ENCODE measurements at places on chromosomes 16 and 17.

DNA sequence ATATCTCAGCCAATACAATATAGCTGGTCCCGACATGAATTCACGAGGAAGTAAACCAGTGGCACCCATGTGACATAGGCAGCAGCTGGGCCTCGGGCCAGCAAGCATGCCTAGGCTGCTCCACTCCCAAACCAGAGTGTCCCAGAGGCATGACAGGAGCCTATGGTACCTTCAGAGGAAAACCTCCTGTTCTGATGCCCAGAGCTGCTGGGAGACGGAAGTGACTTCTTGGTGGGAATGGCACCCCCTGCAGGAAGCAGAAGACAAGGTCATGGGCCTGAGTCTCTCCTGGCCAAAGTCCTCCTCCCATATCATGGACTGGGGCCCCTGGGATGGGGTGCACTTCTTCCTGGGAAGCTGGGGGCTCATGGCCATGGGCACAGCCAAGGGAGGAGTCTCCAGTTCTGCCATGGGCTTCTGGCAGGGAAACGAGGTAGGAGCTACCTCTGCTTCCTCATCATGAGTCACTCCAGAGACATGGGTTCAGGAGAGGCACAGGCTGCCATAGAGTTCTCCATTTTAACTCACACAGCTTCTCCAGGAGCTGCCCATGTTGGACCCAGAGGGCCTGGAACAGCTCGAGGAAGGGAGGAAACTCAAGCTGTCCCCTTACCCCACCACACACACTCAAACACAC, 13.4 kb downstream of the FBF1 start:
- no peak for DNase-seq

GRCh38 chr17:1460233-1460632, 4.2 kb upstream of the CRK start:
- DNase-seq, result no peak

GRCh38 chr16:81940781-81941560, 70.3 kb downstream of the SDR42E1 start:
- DNase-seq, result no peak

GRCh38 chr17:12671906-12672305, 6.2 kb downstream of the MYOCD start:
- DNase-seq, result no peak

DNA sequence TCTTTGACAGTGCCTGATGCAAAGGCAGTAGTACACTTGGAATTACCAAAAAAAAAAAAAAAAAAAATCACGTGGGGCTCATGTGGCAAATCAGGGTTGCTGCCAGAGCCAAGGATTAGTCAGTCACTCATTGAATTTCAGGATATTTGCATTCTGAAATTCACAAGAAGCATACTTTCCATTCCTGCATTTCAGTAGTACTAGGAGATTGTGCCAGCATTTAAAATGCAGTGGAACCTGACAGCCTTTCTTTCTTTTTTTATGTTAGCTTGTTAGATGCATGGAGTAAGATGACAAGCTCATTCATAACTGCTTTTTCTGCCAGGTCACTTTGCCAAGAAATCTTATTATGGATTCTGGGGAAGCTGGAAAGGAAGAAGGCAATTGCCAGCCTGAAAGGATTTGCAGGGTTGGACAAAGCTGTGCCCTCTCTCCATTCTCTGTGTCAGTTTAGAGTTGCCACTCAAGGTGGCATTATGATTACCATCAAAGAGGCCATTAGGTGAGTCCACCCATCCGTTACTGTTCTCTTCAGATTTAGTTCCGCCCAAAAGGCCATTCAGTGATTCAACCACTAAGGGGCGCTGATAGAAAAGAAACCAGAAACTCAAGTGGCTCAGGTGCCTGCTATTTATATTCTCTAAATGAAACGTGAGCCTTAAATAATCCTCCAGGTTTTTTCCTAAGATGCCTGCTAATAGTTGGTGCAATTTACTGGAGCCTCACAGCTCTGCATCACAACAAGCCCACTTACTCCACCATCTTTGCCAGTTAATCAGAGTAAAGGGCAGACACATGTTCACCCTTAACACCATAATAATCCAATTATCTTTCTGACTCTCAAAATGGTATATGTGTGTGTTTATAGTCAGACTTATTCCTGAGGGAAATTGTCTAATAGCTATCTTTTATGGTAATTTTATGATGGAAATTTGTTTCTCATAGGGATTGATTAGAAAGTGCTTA, 59.0 kb downstream of the TANGO6 start:
- no peak for DNase-seq

DNA sequence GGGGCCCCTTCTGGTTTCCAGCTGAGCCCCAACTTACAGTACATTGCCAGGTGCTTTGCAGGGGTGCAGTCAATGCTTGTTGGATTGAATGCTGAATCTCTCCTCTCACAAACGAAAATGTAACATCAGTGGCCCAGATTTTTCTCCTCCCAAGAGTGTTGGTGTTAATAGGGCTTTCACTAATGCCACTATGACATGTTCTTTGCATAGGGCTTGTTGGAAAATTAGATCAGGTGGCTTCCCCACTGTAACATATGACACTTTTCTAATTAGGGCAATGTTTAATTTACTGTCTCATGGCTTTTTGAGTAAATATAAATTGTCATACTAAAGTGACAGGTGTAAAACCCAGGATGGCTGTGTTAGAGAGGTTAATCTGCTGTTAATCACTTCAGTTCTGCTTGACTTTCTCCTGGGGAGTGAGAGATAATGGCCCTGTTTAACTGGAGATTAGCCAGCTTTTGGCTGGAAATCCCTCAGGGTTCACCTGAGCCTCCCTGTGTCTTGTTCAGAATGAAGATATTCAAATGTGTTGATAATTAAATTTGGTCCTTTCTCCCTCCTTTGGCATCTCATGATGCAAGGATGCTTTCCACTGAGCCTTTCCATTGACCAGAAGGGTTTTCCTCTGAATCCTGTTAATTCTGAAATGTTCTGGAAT, 502.3 kb downstream of the RBFOX1 start:
- no peak for DNase-seq

DNA sequence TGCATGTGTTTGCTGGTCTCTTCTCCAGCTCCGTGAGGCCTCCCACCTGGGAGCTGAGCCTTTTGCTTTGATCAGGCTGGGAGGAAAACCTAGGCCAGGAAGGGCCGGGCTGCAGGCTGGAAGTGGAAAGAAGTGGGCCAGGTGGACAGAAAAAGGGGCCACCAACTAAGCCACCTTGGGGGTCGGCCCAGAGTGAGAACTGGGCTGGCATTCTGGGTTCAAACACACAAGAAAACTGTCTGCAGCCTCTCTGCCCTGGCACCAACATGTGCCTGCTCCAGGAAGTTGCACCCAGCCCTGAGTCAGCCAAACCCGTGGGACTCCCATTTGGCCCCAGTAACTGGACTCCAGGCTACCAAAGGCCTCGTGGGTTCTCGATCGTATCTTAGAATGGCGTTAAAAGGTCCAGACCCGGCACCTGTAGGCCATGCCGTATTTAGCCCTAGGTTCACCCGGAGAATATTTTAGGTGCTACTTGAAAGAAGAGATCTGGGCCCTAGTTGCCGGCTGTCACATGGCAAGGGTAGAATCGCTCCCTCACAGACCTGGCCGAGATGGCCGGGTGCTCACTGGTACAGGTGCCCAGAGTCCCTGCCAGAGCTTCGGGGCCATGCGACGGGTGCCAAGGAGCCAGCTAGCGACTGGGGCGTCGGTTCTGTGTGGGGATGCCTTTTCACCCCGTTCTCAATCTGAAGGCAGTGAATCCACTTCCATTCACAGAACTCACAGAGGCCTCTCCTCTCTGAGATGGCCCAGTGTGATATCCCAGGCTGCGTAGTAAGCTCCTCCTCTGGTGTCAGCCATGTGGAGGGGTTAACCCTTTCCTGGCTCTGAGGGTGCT, 236.6 kb downstream of the MRTFB start:
- no peak for DNase-seq

DNA sequence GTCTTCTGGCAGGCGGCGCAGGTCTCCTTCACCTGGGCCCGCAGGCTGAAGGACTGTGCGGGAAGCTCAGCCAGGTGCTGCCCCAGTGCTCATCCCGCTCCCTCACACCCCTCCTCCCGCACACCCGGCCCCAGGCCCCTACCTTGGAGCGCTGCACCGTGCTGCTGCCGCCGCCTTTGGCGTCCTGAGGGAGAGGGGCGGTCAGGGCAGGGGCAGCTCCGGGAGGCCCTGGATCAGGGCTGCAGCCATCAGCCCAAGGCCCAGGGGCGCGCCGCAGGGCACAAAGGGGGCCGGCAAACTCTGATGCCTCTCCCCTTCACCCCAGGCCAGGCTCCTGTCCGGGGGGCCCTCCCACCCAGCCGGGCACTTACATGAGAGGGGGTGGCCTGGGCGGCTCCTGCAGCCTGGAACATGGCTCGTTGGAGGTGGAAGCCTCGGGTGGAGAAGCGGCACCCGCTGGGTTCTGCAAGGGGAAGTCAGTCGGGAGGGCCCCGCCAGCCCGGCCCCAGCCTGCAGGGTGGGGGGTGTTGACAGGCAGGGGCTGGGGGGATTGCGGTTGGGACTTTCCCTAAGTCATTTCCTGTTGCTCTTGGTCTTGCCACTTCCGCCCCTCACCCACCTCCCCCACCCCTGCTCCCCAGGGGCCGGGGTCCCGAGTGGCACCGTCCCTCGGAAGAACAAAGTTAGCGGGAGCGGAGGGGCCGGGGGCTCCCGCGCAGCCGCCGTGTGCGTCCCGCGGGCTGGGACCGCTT, 863 bp downstream of the LIMD2 start:
- peak; percentile 77 for DNase-seq

- DNase-seq, result no peak
Measured at GRCh38 chr16:3728424-3729160, 11.3 kb upstream of the TRAP1 start.

- no peak for DNase-seq
Measured at GRCh38 chr17:67223924-67224323, 21.1 kb downstream of the HELZ start.

GRCh38 chr16:68064791-68065365, 20.3 kb upstream of the NFATC3 start:
- DNase-seq, result peak; percentile 53

DNA sequence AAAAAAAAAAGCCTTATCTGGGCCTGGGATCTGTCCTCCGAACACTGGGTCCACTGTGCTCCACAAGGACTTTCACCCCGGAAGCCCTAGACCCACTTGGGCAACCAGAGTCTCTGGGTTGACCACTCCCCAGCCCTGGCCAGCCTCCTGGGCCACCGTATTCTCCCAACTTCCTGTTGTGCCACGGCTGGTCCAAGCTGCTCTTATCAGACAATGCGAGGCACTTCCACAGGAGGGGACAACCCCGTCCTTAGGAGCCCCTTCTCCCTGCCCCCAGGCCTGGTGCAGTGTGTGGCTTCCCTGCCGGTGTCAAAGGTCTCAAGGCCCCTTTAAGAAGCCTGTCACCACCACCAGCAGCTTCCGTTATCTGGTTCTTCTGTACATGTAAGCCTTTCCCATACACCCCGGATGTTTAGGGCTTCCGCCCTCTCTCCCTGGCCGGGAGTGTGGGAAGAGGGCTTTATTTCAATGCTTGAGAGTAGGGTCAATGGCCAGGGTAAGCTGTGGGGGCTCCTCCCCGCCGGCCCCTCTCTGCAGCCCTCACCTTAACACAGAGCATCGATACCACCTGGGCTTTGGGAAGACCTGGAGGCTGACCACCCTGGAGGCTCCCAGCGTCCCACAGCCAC, 313.0 kb downstream of the SEC14L1 start:
- no peak for DNase-seq

GRCh38 chr17:74276541-74277009, 2.5 kb downstream of the DNAI2 start:
- DNase-seq, result no peak

Data from stimulated activated CD8-positive, alpha-beta memory T cell treated with anti-CD3 and anti-CD28 coated beads, Interleukin-2, amount 100 ng/mL, for 1 hour (primary cell).